GM12891 (cell line): ENCODE measurements at places on chromosomes 1 and 21.
A peak's percentile ranks its signal among the peaks of the same experiment; 100 is the strongest.

DNA sequence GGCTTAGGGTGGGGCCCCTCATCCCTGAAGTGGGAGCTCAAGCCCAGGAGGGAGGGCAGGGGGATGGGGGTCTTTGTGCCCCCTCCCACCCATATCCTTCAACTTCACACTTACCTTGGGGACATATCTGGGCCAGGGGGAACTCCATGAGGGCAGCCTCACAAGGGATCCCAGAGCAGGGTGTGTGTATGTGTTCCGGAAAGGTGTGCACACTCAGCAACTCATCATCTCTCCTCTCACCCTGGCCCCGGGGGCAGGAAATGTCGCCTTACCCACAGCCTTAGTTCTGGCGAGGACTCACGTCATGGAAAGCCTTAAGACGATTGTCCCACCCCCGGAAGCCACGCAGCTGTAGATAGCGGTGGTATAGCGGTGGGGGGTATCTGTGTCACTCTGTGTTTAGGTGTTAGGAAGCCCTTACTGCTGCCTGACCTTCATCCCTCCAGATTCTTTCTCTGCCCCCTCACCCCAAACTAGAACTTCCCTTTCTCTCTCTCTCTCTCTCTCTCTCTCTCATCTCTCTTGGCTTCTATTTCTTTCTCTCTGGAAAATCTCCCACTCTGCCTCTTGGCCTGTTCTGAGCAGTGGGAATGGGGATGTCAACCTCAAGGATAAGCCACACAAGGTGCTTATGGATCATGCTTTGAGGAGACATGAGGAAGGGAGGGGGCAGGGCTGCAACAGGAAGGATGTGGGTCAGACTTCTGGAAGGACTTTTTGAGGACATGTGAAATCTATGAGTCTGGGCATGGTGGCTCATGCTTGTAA is at the start of gene SH2D2A:
SH2D2A (minus strand) TSS at position 288 of the 768 bp plus-strand sequence; CDS start at position 148, 140 bp downstream.
- DNase-seq: peak; percentile 78

- DNase-seq: peak; percentile 46
Measured at GRCh38 chr1:16367258-16367967, 371 bp downstream of the SZRD1 start.

DNA sequence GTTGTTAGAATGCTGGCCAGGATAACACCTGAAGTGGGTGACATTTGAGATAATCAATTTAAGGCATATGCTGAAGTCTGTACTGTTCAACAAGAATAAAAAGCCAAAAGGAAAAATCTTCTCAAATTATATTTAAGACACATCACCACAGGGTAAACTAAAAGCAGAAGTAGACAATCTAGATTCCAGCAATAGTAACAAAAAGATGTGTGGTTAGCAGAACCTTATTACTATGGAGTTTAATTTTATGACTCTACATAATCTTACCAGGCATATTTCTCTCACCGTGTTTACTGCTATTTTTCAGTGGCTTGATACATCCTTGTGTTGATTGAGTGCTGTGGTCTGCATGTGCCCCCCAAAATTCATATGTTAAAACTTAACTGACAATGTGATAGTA is 300.4 kb upstream of the ZP4 start:
- DNase-seq: no peak

GRCh38 chr1:212774584-212774983 is 17.0 kb downstream of the NSL1 start:
- no peak for DNase-seq

GRCh38 chr1:84584126-84584525 is 9.9 kb upstream of the CTBS start:
- no peak for DNase-seq

GRCh38 chr1:1024771-1025699 is 5.1 kb downstream of the AGRN start:
- DNase-seq: no peak

DNA sequence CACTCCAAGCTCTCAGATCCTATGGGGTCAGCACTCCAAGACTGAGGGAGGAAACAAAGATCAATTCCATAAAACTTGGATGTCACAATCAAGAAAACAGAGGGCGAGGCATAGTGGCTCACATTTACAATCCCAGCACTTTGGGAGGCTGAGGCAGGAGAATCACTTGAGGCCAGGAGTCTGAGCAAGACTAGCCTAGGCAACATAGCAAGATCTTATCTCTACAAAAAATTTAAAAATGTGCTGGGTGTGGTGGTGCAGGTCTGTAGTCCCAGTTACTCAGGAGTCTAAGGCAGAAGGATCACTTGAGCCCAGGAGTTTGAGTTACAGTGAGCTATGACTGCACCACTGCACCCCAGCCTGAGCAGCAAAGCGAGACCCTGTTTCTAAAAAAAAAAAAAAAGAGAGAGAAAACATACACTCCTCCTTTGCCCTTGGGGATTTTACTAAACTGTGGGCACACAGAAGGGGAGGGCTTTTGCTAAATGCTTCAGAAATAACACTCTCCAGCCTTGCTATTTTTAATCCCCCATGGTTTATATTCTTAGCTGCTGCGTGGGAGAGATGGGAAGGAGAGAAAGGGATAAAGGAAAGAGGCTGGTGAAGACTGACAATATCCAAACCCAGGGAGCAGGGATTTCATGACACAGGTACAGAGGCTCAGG is 18.1 kb downstream of the ARHGEF2 start:
- DNase-seq: no peak

- no peak for DNase-seq
Measured at GRCh38 chr1:87404296-87404695, 75.6 kb downstream of the LMO4 start.

- DNase-seq: no peak
Measured at GRCh38 chr1:236864996-236865817, 70.1 kb downstream of the MTR start.

DNA sequence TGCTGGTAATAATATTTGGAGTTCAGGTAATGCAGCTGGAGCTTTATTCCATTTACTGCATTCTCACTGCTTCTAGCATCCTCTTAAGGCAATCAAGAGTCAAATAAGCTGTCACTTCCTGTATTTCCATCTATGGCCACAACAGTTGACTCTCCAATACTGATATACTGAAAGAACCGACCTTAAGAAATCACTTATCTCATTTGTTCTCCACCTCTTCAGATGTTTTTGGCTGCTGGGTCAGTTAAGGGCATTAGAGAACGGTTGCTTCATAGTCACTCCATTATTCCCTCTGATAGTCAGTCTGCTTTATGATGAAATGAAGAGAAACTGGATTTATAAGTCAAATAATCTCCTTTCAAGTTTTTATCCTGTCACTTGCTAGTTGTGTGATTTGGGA is 14.2 kb upstream of the RGS4 start:
- no peak for DNase-seq

DNA sequence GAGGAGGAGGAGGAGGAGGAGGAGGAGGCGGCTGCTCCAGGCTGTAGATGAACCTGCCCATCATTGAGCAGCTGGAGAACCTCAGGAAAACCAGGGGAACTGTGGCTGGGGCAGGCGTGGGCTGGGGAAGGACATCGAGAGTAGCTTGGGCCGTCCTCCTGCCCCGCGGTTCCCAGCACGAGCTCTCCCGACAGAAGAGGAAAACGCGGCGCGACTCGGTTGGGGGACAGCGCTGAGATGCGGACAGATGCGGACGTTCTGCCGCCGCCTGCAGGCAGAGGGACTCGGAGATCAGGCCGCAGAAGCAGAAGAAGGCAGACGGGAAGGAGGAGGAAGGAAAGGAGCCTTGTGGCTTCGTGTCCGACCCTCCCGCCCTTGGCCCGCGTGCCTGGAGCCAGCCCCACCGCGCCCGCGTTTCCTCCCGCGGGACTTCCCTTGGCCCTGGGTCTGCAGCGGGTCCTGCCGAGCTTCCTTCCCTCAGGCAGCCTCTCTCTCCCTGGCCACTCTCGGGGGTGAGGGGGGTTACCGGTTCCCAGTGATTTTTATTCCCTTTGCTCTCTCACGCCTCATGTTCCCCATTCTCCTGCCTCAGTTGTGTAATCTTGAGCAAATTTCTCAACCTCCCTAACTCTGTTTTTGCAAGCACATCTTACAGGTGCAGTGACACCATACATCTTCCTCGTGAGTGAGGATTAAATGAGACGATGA is 1.7 kb upstream of the TNFRSF9 start:
- DNase-seq: no peak

DNA sequence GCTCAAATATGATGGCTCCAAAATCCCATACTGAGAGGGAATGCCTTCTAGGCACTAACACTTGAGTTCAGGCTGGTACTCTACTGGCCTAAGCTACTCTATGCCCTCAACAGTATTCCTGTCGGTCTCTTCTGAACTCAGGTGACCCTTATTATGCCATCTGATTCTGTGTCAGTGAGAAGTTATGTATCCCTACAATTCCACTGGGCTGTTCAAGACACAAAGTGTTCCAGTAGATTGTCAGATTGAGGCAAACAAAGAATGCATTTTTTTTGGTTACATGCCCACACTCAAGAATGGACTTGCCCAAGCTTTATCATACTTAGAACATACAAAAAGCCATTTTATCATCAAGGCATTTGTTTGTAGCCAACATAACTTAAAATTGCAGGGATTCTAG is 553.8 kb upstream of the PRMT6 start:
- DNase-seq: no peak

- no peak for DNase-seq
Measured at GRCh38 chr1:215665215-215665614, 98.1 kb downstream of the KCTD3 start.

GRCh38 chr1:86858524-86859261 is 55.2 kb downstream of the SELENOF start:
- DNase-seq: no peak

- no peak for DNase-seq
Measured at GRCh38 chr1:915295-916172, 8.2 kb upstream of the SAMD11 start.

DNA sequence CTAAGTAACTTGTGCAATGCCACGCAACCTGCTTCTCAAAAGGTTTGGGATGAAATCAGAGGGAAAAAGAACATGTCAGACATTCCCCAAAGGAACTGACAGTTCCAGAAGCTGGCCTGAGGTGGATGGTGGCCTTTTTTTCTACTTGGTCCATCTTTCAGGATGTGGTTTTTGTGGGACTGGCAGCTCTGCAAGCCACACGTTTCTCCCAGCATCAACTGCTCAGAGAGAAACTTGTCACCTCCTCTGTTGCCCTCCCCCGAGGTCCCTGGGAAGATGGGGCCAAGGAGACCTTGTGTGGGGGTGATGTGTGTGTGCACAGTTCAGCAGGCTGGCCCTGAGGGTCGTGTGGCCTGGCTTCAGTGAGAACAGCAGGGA is 2.5 kb upstream of the DHRS3 start:
- no peak for DNase-seq

- no peak for DNase-seq
Measured at GRCh38 chr1:28172713-28173150, 3.8 kb downstream of the PTAFR start.

- no peak for DNase-seq
Measured at GRCh38 chr1:45969866-45970265, 162.6 kb downstream of the PIK3R3 start.

DNA sequence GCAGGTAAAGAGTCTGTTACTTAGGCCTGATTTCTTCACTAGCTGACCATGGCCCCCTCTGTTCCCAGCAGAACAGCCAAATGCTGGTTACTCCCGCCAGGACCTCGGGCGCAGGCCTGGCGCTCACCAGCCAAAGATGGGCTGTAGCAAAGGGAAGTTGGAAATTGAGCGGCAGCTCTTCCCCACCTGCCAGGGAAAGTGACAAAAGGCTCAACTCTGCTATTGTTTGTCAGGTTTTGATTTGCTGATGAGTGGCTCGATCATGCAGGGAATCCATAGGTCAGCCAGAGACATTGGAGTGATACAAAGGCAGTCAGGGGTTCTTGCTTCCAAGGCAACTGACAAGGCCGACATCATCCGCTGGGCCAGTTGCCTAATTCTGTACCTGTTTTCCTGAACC is 120.1 kb downstream of the ASTN1 start:
- DNase-seq: no peak

- DNase-seq: no peak
Measured at GRCh38 chr1:228982637-228983036, 247.4 kb downstream of the RHOU start.

GRCh38 chr1:159981351-159982055 is 27.5 kb upstream of the SLAMF9 start:
- no peak for DNase-seq

- no peak for DNase-seq
Measured at GRCh38 chr1:230265200-230266115, 160.7 kb downstream of the PGBD5 start.

GRCh38 chr1:151728151-151729054 is 7.1 kb downstream of the RIIAD1 start:
- no peak for DNase-seq

DNA sequence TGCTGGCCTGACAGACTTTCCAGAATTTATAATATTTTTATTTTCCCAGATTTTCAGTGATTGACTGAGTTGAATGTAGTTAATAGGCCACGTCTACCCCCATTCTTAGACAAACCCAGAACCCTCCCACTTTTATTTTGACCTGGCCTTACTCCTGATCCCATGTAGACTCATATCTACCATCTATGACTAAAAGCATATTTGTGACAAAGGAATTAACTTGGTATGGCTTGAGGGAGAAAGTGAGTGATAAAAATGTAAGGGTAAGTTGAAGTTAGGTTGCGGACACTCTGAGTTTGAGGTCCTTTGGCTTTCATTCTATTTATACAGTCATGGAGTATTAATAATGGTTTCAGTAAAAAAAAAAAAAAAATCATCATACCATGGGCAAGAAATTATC is 168.4 kb downstream of the KCNK2 start:
- no peak for DNase-seq

DNA sequence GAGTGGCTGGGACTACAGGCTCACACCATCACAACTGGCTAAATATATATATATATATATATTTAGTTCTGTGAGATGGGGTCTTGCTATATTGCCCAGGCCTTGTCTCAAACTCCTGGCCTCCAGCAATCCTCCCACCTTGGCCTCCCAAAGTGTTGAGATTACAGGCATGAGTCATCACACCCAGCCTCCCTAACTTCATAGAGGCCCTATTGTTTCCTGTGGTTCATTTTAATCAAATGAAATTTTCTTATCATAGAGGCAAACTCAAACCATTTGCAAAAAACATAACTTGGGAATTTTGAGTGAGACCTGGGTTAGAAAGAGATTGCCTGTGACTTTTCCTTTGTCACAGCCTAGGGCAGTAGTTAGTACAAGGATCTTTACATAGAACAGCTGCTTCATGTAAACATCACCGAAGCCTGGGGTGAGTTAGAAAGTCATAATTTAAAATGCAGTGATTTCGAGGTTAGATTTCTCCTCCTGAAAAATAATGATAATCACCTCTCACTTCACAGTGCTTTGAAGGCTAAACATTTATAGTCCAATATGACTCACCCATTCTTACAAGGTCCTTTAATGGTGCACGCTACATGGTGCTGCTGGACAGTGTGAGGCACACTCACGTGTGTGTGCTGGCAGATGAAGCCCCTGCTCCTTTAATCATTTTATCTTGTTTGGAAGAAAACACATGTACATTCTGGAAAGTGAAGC is 188.9 kb downstream of the RHOU start:
- DNase-seq: no peak

GRCh38 chr21:25953659-25954058 is 216.9 kb downstream of the APP start:
- DNase-seq: no peak

DNA sequence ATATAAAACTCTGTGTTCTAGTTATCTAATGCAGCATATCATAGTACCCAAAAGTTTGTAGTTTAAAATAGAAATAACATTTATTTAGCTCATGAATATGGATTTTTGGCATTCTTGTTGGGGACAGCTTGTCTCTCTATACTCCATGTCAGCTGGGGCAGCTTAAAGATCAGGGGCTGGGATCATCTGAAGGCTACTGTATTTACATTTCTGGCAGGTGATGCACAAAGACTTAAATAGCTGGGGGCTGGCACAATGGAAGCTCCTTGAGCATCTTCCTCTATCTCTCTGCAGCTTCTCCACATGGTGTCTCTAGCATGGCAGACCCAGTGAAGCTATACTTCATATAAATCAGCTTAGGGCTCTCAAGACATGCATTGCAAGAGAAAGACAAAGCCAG is 55.6 kb upstream of the DAB1 start:
- DNase-seq: no peak
